Activated CD4-positive, alpha-beta T cell treated with anti-CD3 and anti-CD28 coated beads, Interleukin-2, amount 10 ng/mL, durations not matched to agents 24 days and 14 days (primary cell): ENCODE measurements at places on chromosomes 1 and 21.

DNA sequence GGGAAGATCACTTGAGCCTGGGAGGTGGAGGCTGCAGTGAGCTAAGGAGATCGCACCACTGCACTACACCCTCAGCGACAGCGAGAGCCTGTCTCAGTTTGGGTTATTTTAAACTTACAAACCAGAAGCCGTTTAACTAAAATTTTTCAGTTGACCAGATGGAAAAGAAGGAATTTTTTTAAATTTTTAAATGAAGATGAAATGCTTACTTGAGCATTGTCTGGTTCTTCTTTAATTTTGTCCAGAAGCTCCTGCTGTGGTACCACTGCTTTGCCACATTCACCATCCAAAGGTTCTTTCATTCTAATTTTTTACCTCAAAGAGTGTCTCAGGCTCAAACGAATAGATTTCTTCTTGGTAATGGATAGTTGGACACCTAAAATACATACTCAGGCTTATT is 1.4 kb downstream of the ZMYM6 start:
- no peak for DNase-seq

DNA sequence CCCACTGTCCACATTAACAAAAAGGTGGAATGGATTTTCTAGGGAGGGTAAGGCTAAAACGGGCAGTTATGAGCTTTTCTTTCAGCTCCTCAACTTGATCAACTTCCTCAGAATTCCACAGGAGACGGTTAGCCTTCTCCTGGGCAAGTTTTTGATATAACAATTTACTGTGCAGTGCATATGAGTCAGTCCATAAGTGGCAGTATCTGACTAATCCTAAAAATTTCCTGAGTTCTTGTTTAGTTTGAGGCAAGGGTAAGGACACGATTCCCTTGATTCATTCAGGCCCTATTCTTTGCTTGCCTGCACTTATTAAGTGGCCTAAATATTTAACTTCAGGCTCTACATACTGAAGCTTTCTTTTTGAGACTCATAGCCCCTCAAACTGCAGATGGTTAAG is 6.2 kb upstream of the AADACL3 start:
- no peak for DNase-seq

DNA sequence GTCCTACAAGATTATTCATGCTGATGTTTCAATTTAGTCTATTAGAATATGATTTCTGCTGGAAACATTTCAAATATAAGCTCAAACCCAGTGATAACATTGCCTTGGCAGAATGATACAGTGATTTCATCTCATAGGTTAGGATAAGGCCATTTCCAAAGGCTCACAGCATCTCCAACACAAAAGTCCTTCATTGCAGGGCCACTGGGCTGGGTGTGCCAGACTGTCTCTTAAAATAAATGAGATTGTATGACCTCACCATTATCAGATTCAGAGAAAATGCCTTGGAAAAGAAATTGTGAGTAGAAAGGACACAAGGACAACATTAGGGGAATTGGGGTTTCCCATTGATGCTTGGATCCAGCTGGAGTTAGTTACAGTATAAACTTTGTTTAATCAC is 30.4 kb downstream of the NGF start:
- DNase-seq: no peak

DNA sequence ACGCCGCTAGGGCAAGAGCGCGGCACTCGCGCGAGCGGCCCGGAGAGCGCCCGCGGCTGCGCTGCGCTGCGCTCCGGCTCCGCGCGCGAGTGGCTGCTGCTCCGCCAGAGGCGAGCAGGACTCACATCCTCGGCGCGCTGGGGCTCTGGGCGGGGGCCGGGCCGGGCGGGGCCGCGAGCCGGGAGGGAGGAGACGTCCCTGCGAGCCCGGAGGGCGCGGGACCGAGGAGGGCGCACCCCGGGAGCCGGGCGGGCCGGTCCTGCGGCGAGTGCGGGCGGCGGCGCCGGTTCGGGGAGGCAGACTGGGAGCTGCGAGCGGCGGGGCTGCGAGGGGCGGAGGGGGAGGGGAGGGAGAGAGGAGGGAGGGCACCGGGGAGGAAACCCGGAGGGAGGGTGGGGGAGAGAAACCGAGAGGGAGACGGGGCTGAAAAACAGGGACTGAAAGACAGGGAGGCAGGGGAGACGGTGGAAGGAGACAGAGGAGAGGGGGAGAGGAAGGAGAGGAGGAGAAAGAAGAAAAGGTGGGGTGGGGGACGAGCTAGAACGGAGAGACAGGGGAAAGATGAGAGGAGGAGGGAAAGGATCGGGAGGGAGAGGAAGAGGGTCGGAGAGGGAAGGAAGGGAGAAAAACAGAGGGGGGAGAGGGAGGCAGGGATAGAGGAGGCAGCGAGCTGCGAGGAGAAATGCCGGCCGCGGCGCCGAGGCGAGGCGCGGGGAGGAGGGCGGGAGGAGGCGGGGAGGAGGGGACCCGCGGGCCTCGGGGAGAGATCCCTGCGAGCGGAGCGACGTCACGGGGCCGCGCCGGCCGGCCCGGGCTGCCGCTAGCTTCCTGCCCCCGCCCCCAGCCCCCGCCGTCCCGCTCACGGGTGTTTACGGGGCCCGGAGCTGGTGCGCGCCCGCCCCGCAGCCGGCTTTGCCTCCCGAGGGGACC is at the start of gene CAMK2N1:
Gene CAMK2N1, minus strand, starts transcription at position 684 of the 930 bp plus-strand sequence. CDS start 831 bp downstream, outside the sequence.
- peak; percentile 80 for DNase-seq

DNA sequence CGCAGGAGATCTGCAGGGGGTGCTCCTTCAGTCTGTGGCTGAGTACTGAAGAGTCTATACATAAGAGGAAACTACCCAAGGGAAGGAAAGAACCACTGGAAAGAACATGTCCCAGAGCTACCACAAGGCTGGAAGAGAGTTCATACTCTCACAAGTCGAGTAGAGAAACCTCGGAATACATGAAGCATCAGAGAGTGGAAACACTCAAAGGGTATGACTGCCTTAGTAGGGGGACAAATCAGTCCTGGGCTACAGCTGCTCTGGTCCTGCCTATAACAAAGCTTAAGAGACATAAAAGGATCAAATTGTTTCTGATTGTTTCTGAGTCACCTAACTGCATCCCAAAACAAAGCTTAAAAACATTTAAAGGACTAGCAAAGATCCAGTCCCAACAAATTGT is 27.4 kb downstream of the TMEM50B start:
- no peak for DNase-seq

DNA sequence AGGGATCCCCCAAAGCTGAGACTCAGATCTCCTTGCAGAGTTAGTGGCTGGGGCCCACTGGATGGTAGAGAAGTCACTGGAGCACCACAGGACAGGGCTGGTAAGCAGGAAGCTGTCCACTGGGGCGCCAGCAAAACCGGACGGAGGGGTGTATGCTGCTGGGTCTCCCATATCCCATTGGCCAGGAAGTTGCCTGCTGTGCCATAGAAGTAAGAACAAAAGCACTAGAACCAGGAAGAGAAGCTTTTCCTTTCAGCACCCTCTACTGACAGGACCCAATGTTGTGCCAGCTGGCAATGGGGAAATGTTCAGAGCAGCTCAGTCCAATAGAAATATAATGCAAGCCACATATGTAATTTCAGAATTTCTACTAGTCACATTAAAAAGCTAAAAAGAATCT is 146.6 kb downstream of the SPATA46 start:
- DNase-seq: no peak

DNA sequence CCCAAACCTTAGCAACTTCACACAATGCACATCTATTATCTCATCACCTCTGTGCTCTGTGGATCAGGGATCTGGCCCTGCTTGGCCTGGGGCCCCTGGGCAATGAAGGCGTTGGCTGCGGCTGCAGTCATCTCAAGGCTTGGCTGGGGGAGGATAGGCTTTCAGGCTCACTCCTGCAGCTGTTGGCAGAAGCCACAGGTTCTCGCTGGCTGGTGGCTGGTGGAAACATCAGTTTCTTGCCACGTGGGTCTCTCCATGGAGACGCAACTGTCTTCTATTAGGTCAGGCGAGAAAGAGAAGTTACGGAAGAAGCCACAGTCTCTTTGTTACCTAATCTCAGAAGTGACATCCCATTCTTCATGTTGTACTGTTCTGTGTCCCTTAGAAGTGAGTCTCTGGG is 3.6 kb upstream of the NPPA start:
- no peak for DNase-seq

DNA sequence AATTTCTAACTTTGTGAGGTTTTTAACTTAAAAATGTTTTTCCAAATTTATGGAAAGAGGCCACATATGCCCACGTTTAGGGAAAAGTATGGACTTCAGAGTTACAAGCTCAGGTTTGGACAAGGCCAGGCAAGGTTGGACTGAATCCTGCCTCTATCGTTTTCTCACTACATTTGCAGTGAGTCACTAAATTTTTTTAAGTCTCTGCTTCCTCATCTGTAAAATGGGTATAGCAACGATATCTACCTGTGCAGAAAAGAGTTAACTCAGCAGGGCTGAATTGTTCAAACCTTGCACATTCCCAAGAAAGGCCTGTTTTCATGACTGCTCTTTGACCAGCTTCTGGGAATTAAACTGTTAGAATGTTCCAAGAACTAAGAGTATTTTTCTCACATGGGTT is 159.1 kb downstream of the LTN1 start:
- peak; percentile 24 for DNase-seq

DNA sequence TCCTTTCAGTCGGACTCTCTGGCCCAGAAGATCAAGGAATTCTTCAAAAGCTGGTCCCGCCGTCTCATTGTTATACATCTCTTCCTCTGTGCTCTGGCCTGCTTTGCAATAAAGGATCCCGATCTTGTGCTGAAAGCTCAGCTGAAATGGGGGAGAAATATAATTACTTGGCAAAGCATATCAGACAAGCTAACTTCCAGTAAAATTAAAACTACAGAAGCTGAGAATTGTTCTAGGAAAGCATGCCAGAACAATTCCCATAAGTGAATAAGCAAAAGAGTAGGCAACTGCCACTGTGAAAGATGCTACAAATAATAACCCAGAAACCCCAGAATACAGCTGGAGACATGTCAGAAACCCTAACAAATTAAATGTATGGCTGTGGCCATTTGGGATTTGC is 146.1 kb downstream of the SIPA1L2 start:
- no peak for DNase-seq

DNA sequence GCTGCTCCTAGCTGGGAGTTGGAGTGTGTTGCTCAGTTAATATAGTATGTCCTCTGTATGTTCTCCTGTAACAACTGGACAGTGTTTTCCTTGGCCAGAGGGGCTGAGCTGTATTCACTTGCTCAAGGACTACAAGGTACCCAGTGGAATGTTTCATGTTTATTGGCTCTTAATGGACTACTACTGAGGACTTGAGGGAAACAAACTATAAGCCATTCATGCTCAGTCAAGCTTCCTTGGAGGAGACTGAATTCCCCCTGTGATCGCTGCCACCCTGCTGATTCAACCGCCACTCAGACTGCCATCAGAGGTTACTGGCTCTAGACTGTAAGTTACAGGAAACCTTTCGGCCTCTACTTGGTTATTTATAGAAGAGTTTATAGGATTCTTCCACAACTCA is 166.6 kb downstream of the ZC3H11B start:
- no peak for DNase-seq

DNA sequence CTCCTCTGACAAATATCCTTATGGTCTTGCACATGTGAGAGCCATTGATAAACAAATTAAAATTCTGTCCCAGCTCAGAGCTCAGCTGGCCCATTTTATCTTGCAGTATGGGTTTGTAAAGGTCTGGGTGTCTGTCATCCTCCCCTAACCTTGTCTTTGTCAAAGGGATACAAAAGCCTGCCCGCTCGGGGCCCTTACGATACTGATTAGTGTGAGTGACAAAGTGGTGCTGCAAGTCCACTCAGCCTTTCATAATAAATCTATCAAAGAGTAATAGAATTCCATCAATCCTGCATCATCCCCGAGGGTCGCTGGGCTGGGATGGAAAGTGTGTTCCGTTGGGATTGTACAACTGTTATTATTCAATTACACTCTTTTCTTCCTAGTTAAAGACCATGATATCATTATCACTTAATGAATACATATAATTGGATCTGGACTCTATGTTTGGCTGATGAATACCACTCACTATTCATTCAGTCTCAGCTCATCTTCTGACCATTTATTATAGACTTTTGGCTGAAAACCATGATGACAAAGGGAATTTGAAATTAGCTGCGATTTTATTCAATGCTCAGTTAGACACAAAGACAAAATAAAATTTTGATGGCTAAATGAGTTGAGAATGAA is 122.5 kb upstream of the FOXD3 start:
- no peak for DNase-seq

GRCh38 chr1:116326486-116326885 is 46.6 kb upstream of the ATP1A1 start:
- no peak for DNase-seq

DNA sequence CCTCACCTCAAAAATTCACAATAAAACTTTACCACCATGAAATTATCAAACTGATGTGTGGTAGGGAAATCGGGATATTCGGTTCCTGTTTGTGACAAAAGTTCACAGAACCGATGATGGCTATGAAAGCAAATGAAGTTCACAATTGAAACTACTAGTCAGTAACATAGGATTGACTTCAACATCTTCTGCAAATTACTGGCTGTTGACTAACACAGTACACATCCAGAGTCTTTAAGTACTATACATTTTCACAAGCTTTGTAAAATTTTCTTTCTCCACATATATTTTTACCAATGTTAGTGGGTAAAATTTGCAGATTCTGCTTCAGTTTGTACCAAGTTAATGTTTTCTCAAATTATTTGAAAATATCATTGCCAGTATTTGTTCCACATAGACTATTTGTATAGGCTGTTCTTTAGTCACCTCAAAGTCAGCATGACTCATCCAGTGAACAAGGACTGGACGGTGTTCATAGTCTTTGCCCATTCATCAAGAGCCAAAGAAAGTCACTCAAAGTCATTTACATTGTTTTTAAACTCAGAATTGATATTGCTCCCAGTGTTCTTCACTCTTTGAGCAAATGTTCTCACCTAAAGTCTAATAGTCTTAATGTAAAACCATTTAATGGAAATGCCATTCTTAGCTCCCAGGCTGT is 213.4 kb downstream of the USP25 start:
- DNase-seq: no peak

GRCh38 chr1:1121611-1122077 is 5.8 kb upstream of the C1orf159 start:
- DNase-seq: no peak

DNA sequence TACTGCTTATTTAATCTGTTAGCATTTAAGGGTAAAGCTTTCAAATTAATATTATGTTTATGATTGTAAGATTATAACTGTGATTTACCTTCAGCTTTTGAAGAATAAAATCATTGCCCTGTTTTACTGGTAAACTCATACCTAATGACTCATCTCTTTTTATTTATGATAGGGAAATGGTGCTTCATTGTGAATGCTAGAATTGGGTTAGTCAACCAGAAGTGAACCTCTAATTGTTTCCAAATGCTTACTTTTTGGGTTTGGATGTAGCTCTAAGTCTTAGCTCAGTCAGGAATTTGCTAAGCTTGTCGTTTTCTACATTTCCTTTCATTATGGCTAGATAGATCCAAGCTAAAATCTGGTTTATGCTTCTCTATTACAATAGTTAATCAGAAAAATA is 59.4 kb downstream of the SLC30A7 start:
- no peak for DNase-seq
